ENCODE measurements at places on chromosomes 1 and 21. TPM values are rescaled to one million over a fixed set of nuclear protein-coding genes. Genes with fewer than 3 reads are reported as not detected.

DNA sequence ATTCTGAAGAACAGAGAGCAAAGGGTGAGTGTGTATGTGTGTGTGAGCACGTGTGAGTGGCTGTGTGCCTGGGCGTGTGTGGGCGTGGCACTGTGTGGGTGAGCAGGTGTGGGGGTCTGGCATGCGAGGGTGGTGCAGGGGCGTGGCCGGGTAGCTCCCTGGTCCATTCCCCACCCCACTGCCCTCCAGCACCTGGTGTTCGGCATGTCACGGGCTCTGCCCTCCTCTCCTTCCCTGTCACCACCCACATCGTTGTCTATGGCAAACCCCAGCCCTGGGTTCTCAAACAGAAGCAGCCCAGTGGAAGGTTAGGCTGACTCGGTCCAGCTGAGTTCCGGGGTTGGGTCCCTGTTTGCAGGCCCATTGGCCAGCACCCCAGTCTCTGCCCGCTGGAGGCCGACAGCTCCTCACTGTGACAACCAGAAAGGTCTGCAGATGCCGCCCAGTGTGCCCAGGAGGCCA is 39.8 kb downstream of the UBE2G2 start:
- DNase-seq, result peak; percentile 68

GRCh38 chr1:39130325-39130724 is 74.2 kb upstream of the MACF1 start:
- DNase-seq, result no peak

GRCh38 chr1:96362623-96363022 is 359.0 kb upstream of the PTBP2 start:
- no peak for DNase-seq

Gene ATP5PF
- 129 TPM for total RNA-seq

DNA sequence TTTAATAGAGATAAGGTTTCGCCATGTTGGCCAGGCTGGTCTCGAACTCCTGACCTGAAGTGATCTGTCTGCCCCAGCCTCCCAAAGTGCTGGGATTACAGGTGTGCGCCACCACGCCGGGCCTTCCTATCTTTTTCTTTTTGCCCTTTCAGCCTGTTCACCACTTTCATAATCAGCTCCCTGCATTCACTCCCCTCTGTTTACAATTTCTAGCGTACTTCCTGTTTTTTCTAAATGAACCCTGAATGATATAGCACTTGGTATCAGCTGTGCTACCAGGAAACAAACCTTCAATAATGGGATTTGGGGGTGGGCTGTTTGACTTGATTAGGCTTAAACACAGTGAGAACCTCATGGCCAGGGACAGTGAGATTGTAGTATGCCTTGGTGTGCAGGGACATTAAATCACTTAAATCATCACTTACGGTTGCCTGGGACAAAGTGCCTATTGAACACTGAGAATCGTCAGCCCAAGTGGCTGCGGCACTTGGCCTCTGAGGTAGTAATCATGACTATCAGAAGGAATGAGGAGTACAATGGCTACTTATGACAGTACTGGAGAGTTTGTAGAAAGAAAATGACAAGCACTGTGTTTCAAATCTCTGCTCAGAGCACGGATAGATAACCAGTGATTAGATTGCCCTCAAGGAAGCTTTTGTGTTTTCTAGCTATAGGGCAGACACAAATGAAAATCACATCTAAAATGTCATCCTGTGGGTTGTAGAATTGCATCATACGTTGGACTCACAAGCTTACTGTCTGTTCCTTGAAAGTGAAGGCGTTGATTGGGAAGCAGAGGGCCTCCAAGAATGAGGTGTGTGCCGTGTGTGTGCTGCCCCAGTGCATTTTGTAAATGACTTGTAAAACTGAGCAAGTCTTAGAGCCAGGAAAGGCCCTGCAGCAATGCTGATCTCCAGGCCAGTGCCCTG is 661.8 kb downstream of the MATN1 start:
- DNase-seq, result no peak

Gene RNU1-4
- 12,584 TPM for total RNA-seq

Gene PLEKHA6
- 13.3 TPM for total RNA-seq

Gene RNPC3
- total RNA-seq, result 23.1 TPM

DNA sequence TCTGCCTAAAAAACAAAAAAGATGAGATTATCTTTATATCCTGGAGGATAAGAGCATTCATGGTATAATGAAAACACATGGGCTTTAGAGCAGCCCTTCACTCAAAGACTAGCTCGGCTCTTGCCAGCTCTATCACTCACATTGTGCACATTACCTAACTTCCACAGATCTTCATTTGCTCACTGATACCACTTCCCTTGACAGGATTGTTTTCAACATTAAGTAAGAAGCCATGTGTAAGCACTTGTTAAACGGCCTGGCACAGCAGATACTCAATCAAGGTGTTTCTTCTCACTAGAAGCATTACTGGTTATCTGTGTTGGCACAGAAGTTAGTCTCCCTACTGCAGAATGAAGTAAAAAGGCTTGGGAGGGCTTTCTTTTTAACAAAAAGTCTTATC is 18.7 kb downstream of the LPGAT1 start:
- no peak for DNase-seq

Gene IFFO2
- total RNA-seq, result 12.2 TPM

DNA sequence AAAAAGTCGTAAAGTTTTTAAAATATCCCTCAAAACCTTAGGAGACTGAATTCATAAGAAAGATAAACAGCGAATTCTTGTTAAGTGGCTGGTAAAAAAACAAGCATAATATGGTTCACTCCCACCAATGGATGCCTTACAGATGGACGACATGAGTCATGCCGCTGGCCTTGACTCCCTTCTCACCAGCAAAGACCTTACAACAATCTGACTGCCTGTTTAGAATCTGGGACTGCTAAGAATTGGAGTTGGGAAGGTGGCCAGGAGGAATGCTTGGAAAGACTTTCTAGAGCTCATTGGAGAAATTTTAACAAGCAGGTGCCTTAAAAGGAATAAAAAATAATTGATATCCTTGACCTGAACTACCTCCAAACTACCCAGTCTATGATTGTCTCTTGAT is 206.9 kb upstream of the FMN2 start:
- DNase-seq, result no peak

DNA sequence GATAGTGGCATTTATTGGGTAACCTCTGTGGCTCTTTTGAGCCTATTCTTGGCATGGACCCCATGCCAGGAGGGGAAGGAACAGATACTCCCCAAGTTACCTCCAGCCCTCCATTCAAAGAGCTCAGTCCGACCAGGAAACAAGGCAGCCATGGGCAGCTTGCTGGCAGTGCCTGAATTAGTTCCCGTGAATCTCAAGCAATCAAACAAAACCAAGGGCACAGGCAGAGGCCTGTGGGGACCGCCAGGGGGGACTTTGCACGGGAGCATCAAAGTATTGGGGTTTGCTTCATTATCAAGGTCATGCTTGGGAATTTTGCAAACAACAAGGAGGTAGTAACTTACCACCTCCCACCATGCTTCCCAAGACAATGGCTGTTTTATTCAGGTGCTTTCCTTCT is 81.2 kb upstream of the IFFO2 start:
- peak; percentile 52 for DNase-seq

DNA sequence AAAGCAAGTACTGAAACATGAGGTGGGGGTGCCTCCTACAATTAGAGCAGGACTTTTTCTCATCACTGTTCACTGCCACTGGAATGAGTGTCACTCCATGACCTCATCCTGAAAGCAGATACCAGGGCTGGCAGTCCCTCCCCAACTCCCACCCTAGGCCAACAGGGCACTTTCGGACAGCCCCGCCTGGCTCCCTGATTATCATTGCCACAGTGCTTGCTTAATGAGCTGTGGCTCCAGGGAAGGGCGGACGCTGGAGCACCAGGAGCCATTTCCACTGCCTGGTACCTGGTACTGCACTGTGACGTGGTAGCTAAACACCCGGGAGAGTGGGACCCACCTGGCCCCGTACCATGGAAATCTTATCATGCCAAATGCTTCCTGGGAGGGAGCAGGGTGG is 22.3 kb downstream of the SLC9A1 start:
- DNase-seq, result no peak

DNA sequence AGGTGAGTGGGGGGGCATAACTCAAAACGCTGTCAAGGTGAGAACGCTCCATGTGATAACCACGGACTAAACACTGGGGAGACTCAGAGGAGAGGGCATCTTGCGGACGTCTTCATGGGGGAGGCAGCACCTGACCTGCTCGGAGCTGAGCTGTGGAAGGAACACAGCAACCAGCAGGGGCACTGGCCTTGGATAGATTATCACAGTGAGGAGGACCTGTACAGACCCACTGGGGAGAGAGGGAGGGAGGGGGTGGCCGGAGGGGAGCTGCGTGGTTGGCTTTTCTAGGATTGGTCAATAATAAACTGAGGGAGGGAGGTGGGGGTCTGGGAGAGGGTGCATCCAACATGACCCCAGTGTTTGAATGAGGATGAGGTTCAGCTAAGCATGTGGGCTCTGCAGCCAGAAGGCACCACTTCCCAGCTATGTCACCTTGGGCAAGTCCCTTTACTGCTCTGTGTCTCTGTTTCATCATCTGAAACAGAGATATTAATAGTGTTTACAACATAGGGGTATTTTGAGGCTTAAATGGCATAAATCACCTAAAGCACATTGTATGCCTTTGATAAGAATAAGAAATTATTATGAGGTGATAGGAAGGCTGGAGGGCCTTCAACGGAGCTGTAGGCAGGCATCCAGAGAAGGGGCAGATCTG is 123.3 kb downstream of the GRIK3 start:
- DNase-seq, result no peak

Gene UMODL1
- not detected for total RNA-seq

Gene RGS13
- 0.81 TPM for total RNA-seq

DNA sequence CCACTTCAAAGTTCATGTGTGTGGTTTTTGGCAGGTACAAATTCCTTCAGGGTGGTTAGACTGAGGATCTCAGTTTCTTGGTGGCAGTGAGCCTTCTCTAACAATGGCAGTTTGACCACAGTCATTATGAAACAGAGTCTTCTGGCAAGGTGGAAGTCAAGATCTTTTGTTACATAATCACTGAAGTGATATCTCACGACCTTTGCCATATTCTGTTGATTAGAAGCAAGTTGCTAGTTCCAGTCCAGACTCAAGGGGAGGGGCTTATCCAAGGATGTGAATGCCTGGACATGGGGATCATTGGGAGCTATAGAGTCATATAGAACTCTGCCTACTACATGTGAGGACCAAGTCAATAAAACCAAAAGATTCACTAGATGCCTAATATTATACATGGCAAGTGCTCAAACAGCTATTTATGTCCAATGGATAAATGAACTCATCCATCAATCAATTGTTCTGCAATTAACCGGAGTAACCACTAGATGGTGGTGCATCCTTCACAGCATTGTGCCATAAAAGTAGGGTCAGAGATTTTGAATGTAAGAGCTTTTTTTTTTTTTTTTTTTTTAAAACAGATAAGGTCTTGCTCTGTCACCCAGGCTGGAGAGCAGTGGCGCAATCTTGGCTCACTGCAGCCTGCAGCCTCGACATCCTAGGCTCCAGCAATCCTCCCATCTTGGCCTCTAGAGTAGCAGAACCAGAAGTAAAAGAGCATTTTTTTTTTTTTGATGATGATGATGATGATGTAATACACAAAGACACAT is 131.9 kb downstream of the CRB1 start:
- DNase-seq, result no peak

DNA sequence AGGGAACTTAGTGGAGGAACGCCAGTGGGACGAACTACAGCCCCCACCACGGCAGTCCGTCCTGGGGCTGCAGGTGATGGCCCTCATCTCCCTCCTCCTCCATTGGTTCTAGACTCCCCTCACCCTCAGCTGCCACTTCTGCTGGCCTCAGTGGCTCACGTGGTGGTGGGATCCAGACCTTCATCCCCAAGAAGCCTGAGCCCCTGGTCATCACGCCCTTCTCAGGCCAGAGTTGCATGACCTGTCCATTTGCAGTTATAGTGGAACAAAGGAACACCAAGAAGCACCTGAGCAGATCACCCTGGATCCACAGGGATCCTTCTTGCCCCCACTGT is 13.0 kb upstream of the FAM110D start:
- DNase-seq, result no peak

DNA sequence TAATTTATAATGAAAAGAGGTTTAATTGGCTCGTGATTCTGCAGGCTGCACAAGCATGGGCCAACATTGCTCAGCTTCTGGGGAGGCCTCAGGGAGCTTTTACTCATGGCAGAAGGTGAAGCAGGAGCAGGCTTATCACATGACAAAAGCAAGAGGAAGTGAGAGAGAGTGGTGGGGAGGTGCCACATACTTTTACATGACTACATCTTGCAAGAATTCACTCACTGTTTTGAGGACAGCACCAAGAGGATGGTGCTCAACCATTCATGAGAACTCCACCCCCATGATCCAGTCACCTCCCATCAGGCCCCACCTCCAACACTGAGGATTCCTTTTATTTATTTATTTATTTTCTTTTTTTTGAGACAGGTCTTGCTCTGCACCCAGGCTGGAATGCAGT is 5.5 kb upstream of the PLEKHM2 start:
- no peak for DNase-seq

GRCh38 chr1:232650845-232651244 is 20.9 kb upstream of the SIPA1L2 start:
- no peak for DNase-seq
